Activated CD4-positive, alpha-beta T cell treated with anti-CD3 and anti-CD28 coated beads, Interleukin-10, Interleukin-2, amounts not matched to agents 100 ng/mL and 50 ng/mL, durations not matched to agents 16 hours and 8 hours (primary cell): ENCODE measurements at places on chromosomes 5 and 9.

DNA sequence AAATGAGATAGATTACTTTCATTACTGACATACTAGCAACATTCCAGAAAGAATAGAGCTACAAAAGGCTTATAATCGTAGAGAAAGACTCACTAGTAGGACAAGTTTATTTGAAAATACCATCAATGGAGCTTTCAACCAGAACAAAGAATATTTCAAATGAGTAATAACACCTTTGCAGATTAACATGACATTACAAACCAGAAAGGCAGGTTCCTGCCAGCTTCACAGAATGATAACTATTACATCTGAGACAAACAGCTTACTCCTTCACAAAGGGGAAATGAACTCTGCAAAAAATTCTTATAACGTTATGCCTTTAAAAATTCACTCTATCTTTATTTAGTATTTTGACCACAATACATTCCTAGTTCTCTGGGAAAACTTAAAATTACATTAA, 103.1 kb downstream of the EPB41L4A start:
- no peak for DNase-seq

DNA sequence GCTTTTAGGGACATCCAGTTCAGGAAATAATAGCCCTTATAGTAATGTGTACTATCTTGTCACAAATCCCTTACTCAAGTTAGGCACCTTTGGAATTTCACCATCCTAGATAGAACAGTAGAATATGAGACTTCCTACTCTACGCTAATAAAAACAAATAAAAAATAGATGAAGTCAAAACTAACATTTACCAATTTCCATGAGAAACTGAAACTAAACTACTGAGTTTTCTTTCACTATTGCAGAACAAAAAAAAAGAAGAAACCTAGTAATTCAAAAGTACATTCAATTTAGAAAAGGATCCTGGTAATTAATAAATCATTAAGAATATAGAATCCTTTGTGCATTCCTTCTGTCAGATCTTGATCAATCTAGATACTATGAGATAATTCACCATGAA, 14.0 kb downstream of the STARD4 start:
- DNase-seq = no peak

- DNase-seq = peak; percentile 57
These were observed 72.6 kb downstream of the OXCT1 start for GRCh38 chr5:41797662-41798061.

- no peak for DNase-seq
These were observed 211.9 kb downstream of the MAN2A1 start for GRCh38 chr5:109901628-109901981.

DNA sequence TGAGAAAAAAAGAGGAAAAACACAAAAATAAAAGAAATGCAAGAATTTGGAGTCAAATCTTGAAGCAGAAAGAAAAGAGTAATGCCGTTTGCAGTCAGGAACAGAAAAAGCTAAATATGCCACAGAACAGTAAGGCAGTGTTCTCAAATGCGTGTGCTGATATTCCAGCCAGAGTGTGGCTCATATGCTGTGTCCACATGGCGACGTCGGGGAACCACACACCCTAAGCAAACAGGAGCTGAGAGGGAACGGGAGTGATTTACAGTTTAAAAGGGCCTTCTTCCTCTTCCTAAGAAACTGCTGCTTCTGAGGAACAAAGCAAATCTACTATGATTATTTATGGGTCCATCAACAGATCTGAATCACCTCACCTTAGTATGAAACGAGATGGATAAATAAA, 42.7 kb downstream of the DDX31 start:
- DNase-seq = no peak

DNA sequence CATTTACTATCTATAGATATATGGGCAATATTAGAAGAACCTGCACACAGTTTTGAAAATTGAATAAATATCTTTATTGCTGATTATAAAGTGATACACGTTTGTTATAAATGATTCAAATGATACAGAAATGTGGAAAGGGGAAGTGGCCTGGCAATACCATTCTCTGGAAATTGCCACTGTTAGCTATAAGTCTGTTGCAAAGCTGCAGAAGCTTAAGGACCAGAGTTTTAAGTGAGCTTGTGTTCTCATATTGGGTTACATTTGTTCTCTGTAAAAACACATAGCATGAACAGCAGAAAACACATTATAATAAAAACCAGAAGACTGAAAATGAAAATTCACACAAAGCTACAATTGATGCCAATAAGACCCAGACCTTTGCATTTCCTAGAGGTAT, 59.6 kb downstream of the RASGRF2 start:
- DNase-seq = no peak

DNA sequence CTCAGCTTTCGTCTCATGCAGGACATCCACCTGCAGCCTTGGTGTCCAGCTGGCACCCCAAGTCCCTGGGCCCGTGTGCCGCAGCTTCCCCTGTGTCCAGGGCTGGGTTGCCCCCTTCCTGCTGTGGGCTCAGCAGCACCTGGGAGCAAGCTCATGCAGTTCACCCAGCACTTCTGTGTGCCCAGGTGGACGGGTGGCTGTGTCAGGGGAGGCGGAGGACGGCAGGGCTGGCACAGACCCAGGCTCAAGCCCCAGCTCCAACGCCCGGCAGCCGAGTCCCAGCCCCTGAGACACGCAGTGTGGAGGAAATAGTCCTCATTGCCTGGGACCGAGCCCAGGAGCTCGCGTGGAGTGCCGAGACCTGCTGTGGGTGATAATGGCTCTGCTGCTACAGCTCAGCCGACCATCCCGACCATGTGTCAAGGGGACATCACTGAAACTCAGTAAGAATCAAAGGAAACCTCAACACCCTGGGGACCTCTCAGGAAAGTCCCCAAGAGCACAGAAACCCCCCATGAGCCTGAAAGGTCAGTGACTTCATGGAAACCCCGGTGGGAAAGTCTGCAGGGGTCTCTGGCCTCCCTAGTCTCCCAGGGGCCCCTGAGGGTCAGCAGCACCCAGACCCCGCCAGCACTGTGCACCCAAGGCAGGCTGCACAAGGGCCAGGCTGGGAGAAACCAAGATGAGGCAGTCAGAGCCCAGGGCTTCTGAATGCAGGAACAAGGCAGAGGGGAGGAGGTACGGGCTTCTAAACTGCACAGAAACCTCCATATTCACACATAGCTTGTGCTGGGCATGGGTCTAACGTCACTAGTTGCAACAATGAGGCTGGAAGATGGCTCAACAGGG, 38.8 kb downstream of the LPCAT1 start:
- no peak for DNase-seq

- DNase-seq = no peak
These were observed 91.3 kb upstream of the ZNF366 start for GRCh38 chr5:72598401-72599064.
